ENCODE measurements at places on chromosomes 7 and 10.

DNA sequence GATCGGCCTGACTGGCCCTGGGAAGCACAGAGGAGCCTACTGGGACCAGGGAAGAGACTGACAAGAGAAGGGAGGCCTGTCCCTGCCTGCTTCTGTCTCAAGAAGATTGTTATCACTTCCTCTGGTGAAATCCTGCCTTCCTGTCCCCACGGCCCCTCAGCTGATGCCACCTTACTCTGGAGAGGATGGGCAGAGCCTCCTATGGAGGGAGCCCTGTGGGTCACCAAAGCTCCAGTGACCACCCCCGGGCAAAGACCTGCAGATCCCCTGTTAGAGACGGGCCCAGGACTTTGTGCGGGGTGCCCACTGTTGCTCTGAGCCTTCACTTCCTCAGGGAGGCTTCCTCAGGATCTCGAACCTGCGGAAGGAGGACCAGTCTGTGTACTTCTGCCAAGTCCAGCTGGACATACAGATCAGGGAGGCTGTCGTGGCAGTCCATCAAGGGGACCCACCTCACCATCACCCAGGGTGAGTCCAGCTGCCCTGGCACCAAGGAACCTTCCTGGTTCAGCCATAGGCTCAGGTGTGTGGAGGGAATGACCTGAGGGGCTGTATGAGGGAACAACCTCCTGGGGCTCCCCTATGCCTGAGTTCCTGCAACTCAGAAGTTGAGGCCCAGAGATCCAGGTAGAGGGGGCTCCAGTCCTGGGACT, 1.4 kb upstream of the PILRB start:
- DNase-seq, result no peak

DNA sequence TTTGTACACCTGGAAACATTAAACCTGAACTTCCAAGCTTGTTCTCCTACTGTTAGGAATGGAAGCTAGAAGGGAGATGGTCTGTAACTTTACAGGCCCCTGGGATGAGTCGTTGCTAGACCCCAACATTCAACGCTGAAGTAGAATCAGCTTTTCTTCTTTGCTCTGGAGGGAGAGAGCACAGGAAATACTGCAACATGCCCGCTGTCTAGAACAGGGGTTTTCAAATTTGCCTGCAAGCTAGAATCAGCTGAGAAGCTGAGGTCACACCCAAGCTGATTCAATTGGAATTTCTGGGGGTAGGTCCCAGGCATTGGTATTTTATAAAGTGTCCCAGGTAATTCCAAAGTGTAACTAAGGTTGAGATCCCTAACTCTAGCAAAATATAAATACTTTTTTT, 219.7 kb downstream of the PRPF18 start:
- no peak for DNase-seq

- DNase-seq, result no peak
Measured at GRCh38 chr10:78434886-78435285, 401.2 kb downstream of the RPS24 start.

GRCh38 chr10:73865459-73866442, 8.6 kb downstream of the CAMK2G start:
- no peak for DNase-seq

DNA sequence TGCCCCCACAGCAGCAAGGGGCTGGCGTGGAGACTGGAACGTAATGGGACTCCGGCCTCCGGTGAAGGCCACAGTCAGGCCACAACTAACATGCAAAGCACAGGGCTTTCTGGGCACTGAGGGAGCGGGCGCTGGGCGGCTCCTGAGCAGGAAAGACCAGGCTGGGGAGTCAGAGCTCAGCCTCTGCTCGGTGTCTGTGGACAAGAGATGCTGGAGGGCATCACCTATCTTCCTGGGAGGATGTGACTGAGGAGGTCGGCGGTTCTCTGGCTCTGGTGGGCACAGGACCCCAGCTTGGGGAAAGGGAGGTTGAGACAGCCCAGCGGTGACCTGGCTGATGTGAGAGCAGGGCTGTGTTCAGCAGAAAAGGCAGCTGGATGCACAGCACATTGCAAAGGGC, 11.7 kb downstream of the CNPY1 start:
- no peak for DNase-seq

GRCh38 chr10:21506351-21506750, 19.1 kb downstream of the SKIDA1 start:
- no peak for DNase-seq

DNA sequence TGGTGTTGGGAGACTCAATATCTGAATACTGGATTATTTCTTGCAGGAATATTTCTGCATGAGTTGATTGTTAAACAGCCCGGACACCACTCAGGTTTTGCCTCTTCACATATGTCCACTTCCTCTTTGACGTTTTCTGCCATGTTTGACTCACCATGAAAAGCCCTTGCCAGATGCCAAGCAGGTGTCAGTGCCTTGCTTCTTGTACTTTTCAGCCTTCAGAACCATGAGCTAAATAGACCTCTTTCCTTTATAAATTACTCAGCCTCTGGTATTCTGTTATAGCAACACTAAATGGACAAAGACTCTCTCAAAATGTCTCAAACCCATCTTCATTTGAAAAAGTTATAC, 24.7 kb upstream of the MACC1 start:
- DNase-seq, result no peak

DNA sequence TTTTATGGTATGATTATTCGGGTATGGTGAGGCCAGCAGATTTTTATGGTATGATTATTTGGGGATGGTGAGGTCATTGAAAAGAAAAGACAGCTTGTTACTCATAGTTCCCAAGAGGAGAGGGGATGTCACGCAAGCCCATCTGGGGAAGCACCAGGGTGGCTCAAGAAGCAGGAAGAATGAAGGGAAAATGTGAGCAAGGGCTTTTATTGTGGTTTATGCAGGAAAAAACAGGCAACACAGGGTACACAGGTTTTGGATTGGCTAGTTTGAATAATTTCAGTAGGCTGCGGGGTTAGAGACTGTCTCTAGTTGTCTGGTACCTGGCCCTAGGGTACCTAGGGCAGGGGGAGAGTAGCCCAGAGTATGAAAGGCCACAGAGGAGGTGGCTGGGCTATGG, 26.8 kb upstream of the DGKI start:
- no peak for DNase-seq

DNA sequence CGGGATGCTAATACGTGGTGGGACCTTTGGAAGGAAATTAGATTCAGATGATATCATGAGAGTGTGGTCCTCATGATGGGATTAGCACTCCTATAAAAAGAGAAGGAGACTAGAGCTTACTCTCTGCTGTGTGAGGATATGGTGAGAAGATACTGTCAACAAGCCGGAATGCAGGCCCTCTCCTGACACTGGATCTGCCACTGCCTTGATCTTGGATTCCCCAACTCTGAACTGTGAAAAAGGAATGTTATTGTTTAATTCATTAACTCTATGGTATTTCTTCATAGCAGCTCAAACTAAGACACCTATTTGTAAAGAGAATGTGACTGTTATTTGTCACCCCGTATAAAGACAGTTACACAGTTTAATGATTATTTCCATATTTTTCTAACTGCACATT, 1227.5 kb upstream of the C7orf33 start:
- DNase-seq, result no peak

GRCh38 chr7:129170441-129171021, 17.9 kb upstream of the SMO start:
- no peak for DNase-seq

DNA sequence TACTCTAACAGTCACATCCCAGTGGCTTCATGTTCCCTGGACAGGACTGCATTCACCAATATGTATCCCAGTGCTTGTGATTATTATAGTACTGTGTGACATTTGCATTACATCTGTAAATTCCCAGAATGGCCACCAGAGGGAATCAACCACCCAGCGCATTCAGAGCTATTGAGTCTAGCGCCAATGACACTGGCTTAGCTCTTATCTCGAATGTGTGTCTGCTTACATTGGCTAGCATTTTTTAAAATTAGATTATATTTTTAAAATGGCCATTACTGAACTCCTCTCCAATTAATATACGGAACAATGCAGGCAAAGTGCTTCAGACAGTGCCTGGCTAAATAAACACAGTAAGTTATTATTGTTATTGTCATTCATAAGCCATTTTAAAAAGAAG, 36.3 kb downstream of the TRIL start:
- DNase-seq, result no peak

- DNase-seq, result no peak
Measured at GRCh38 chr10:12969951-12970350, 31.6 kb downstream of the CCDC3 start.

GRCh38 chr7:110557-111232, 81.7 kb upstream of the FAM20C start:
- no peak for DNase-seq

- DNase-seq, result no peak
Measured at GRCh38 chr10:130655313-130656186, 519.4 kb downstream of the GLRX3 start.

GRCh38 chr7:123500878-123501489, 33.4 kb downstream of the IQUB start:
- DNase-seq, result no peak

GRCh38 chr10:132162021-132162531, 24.7 kb upstream of the DPYSL4 start:
- no peak for DNase-seq

- DNase-seq, result no peak
Measured at GRCh38 chr7:143906151-143906550, 4.2 kb upstream of the TCAF1 start.

DNA sequence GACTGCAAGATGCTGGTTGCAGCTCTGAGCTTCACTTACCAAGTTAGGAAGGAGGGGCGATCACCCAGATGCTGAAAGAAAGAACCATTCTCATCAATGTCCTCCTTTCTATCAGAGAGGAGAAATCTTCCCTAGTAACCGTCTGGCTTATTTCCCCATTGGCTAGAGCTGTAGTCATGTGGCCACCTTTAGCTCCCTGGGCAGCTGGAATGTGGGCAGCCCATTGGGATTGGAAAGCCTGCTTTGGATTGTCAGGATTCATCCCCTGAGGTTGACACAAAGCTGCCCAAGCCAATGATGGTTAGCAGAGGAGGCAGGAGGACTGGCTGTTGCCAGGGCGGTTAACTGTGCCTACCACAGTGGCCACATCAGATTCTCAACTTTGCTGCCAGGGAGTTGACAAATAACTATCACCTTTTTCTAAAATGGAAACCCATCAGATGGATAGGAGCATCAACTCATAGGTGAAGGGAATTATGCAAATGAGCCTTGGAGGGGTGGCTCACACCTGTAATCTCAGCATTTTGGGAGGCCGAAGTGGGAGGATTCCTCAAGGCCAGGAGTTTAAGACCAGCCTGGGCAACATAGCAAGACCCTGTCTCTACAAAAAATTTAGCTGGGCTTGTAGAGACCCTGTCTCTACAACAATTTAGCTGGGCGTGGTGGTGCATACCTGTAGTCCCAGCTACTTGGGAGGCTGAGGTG, 206.4 kb upstream of the GALNT17 start:
- no peak for DNase-seq

Data from stimulated activated CD8-positive, alpha-beta memory T cell treated with anti-CD3 and anti-CD28 coated beads, Interleukin-7, amount 100 ng/mL, for 48 hours (primary cell).